ENCODE measurements at places on chromosomes 7 and 10.

- no peak for DNase-seq
These were observed 550.6 kb downstream of the DNAJB6 start for GRCh38 chr7:157887400-157887799.

- DNase-seq, result no peak
These were observed 126.8 kb upstream of the AMPH start for GRCh38 chr7:38757931-38758330.

- no peak for DNase-seq
These were observed 412.7 kb upstream of the SORCS1 start for GRCh38 chr10:107577221-107577620.

- no peak for DNase-seq
These were observed 15.9 kb downstream of the RP9 start for GRCh38 chr7:33093266-33093665.

GRCh38 chr10:8712656-8713055 lies 658.2 kb downstream of the GATA3 start:
- DNase-seq, result no peak

GRCh38 chr7:85489498-85489897 lies 302.6 kb upstream of the SEMA3D start:
- DNase-seq, result no peak

DNA sequence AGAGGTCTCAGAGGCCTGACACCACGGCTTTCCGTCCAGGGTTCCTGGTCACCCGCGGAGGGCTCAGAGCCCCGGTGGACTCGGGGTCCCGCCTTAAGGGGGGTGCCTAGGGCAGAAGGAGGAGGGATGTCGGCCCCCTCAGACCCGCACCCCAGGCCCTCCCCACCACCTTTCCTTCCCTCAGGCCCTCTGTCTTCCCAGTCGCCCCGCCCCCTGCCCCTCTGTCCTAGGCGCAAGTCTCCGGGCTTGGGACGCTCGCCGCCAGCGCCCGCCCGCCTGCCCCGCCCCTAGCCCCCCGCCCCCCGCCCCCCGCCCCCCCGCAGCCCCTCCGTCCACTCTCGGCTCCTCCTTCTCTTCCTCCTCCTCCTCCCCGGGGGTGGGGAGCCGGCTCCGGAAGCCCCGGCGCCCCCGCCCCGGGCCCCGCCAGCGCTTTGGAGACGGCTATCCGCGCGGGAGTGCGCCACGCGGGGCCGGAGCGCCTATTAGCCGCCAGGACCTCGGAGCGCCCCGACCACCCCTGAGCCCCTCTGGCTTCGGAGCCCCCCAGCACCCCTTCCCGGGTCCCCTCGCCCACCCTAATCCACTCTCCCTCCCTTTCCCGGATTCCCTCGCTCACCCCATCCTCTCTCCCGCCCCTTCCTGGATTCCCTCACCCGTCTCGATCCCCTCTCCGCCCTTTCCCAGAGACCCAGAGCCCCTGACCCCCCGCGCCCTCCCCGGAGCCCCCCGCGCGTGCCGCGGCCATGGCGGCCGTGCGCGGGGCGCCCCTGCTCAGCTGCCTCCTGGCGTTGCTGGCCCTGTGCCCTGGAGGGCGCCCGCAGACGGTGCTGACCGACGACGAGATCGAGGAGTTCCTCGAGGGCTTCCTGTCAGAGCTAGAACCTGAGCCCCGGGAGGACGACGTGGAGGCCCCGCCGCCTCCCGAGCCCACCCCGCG lies at the start of gene AEBP1:
TSS of gene AEBP1 (plus strand) at position 423 of the 937 bp plus-strand sequence. CDS start at position 744, 321 bp downstream.
- no peak for DNase-seq

- no peak for DNase-seq
These were observed 22.6 kb downstream of the UNCX start for GRCh38 chr7:1255080-1255816.

DNA sequence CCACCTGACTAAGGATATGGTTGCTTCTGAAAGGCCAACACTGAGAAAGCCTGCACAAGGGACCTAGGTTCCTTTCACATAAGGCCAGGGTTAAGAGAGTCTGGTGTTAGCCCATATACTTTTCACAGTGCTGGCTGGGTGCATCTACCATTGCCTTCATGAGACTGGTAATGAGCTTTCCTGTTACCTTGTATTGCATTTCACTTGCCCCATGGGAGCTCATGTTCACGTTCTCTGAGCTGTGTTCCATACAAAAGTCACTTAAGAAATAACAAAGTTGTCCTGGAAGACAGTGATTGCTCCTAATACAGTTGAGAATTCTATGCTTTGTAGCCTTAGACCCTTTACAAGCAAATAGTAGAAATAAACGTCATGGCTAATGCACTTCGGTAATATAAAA lies 337.8 kb upstream of the TEX47 start:
- no peak for DNase-seq

DNA sequence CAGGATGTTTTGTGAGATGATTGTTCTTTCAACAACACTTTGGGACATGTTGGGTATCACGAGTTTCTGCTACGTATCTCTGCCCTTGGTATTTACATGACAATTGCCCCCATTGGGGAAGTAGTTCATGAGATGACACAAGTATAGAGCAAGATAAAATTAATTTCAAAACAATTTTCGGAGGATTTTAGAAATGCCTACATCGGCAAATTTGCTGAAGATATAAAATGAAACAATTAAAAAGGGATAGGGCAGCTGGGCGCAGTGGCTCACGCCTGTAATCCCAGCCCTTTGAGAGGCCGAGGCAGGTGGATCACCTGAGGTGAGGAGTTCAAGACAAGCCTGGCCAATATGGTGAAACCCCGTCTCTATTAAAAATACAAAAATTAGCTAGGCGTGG lies 371.7 kb downstream of the INHBA start:
- no peak for DNase-seq
